ENCODE measurements at places on chromosomes 7 and 10.
A peak's percentile ranks its signal among the peaks of the same experiment; 100 is the strongest.

DNA sequence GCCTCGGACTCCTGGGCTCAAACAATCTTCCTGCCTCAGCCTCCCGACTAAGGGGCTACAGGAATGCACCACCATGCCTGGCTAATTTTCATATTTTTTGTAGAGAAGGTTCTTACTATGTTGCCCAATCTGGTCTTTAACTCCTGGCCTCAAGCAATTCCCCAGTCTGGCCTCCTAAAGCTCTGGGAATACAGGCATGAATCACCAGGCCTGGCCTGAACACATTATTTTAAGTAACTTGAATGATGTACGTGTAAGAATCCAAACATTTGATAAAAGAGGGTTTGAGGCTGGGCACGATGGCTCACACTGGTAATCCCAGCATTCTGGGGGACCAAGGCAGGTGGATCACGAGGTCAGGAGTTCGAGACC lies 13.0 kb upstream of the BAMBI start:
- no peak for DNase-seq

DNA sequence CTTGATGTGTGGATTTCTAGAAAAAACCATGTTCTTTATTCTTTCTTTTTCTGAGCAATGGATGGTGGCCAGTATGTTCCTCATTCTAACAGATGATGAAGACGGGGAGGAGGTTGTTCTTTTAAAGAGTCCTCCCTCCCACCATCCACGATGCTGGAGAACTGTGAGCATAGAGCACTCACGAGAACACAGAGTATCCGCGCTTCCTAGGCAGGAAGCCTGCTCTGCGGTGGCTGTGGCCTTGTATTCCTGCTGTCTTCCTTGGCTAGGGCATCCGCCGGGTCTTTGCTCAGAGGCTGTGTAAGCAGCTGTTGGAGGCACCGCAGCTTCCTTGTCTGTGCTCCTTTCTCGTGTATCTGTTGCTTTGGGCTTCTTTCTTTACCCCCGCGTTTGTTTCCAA lies 214.2 kb downstream of the CCDC3 start:
- DNase-seq, result no peak

GRCh38 chr10:52785418-52785817 lies 12.8 kb upstream of the MBL2 start:
- no peak for DNase-seq

DNA sequence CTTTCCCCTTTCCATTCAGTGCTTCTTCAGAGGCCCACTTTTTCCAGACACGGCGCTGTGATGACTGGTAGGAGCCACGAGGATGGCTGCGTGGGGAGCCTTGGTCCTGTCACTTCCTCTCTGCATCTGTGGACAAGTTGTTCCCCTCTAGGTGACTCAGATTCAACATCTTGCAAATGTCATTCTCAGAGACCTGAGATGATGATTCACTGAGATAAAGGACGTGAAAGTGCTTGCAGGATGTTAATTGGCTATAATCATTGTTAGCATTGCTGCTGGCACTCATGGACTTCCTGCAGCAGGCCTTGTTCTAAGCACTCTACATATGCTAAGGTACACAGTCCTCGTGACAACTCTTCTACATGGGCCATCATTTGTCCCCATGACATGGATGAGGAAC lies 489.8 kb upstream of the ZMIZ1 start:
- no peak for DNase-seq

DNA sequence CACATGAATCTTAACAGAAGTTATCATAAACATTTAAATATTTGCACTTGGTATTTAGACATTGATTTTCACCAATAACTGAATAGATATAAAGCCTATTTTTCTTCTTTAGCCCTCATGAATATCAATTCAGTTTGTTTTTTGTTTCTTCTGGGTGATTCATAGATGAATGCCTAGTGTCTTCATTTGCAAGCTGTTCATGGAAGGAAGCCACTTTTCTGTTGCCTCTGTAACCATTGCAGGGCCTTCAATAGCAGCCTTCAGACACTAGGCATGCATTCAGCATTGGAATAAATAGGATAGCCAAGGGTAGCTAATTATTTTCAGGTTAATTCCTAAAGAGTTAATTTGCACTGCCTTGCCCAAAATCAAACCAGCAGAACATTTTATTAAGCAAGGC lies 375.3 kb downstream of the DPP6 start:
- no peak for DNase-seq

DNA sequence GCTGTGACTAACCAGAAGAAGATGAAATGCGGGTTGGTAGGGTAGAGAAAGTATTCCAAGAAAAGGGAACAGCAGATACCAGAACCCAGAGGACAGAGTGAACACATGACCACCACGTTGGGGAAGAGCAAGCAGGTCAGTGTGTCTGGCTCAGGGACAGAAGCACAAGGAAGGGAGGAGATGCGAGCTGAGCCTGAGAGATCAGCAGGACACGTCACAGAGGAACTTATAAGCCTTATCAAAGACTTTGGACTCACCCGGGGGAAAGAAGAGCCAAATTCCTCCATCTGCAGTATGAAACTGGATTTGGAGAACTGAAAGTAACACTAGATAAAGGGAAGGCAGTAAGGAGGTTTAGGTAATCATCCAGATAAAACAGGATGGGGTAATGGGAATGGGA lies 232.1 kb upstream of the NPVF start:
- no peak for DNase-seq

- no peak for DNase-seq
Measured at GRCh38 chr7:19133886-19134285, 11.3 kb downstream of the FERD3L start.

- DNase-seq, result peak; percentile 41
Measured at GRCh38 chr10:107442035-107442505, 277.6 kb upstream of the SORCS1 start.

DNA sequence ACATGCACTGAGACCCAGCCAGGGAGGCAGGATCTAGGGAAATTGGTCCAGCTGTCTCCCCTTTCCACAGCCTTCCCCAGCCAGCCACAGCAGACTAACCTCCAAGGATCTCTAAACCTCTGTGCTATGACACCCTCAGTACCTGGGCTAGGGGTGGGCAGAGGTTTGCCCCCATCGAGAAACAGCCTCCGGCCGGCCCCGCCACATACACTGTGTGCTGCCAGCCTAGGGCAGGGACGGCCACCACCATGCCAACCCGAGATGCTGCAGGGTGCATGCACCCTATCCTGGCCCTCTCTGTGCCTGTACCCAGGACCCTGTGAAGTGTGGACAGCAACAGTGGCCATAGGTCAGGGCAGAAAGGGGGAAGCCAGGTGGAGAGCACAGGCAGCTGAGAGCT lies 58.1 kb downstream of the PARP12 start:
- no peak for DNase-seq

DNA sequence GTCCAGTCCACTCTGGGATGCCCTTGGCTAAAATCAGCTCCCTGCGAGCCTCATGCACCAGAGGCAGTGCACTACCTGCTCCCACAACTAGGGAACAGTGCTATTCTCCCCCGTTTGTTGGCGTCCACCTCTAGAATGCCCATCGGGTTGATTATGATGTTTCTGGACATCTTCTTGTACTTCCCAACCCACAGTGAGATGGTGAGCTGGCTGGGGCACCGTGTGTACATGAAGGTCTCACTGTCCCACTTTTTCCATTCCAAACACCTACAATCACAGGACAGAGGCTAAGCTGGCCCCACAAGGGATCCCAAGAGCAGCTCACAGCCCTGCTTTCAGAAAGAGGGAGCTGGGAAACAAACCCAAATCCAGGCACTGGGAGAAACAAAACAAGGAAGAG lies 126.2 kb upstream of the ZNF92 start:
- no peak for DNase-seq

GRCh38 chr10:71840177-71840957 lies 10.7 kb downstream of the PSAP start:
- DNase-seq, result peak; percentile 90

- DNase-seq, result no peak
Measured at GRCh38 chr10:99981581-99982199, 28.1 kb downstream of the DNMBP start.

GRCh38 chr7:7321681-7322080 lies 139.3 kb downstream of the C1GALT1 start:
- DNase-seq, result no peak

GRCh38 chr7:112086496-112087254 lies 119.5 kb downstream of the DOCK4 start:
- DNase-seq, result no peak

DNA sequence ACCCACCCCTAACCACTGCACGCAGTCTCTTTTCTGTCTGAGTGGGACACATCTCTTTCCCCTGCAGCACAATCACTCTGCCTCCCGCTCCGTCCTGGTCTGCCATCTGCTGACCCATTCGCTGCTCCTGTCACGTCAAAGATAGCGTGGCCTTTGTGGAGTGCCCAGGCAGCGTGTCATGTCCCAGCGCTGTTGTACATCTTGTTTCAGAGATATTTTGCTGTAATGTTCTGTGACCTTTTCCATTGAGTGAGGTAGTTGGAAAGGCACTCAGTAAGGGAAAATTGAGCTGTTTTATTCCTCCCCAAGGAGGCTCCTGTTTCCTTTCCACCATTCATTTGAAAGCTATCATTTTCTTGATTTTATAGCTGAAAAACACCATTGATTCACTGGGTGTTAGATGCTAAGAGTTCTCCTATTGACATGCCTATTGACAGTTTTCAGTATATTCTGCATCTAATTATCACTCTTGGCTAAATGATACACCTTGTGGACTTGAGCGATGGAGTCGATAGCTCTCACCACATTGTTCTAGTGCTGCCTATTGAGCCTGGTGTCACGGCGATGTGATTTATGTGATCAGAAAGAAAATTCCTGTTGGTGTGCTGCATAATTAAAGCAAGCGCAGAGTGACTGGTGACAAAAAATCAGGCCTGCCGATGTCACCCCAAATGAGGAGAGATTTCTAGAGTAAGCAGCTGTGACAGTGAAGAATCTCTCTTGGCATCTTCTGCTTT lies 372.6 kb downstream of the LRMDA start:
- no peak for DNase-seq

DNA sequence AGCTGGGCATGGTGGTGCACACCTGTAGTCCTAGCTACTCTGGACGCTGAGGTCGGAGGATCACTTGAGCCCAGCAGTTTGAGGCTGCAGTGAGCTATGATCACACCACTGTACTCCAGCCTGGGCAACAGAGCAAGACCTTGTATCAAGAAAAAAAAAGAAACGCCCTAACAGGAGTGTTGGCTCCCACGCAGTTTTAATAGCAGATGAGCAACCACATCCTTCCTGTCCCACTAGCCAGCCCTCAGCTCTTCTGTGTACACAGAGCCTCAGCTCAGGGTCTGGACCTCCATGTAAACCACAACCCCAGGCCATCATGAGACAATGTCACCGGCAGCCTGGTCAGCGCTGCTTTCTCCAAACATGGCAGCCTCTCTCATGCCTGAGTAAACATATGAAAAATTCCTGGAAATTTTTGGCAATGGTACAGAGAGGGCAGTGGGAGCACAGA lies 108.2 kb downstream of the PIP4K2A start:
- no peak for DNase-seq

DNA sequence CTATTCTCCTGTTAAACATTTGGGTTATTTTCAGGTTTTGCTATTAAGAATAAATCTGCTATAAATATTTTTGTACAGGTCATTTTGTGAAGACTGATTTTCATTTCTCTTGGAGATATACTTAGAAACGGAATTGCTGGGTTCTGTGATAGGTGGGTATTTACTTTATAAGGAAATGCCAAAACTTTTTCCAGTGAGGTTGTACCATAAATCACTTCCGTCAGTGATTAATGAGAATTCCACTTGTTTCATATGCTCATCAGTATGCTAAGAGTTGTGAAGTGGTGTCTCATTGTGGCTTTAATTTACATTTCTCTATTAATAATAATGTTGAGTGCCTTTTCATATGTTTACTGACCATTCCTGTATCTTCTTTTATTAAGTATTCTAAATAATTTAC lies 84.0 kb upstream of the KLF14 start:
- no peak for DNase-seq

- peak; percentile 95 for DNase-seq
Measured at GRCh38 chr7:24741679-24742505, 15.4 kb downstream of the GSDME start.

- no peak for DNase-seq
Measured at GRCh38 chr7:106225856-106226255, 58.9 kb downstream of the NAMPT start.

DNA sequence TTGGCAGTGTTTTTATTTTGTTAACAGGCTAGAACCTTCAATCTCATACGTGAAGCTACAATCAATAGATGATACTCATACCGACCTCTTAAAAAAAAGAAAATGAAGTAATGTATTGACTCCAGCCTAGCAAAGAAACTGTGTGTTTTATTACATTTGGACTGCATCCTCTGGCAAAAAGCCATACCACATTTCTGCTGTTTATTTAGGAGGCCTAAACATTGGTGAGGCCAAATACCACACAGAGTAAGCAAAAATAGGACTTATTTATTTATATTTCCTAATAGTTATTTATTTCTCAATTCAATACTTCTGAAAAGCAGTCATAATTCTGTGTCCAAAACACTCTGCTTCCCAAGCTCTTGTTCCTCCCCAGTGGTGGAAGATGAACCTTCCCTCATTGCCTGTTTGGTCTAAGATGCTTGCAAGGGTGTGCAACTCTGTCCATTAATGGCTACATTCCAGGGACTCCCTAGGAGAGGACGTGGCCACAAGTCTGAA lies 398.8 kb upstream of the KLF6 start:
- DNase-seq, result peak; percentile 25

GRCh38 chr7:155793720-155794119 lies 18.5 kb downstream of the SHH start:
- DNase-seq, result no peak

DNA sequence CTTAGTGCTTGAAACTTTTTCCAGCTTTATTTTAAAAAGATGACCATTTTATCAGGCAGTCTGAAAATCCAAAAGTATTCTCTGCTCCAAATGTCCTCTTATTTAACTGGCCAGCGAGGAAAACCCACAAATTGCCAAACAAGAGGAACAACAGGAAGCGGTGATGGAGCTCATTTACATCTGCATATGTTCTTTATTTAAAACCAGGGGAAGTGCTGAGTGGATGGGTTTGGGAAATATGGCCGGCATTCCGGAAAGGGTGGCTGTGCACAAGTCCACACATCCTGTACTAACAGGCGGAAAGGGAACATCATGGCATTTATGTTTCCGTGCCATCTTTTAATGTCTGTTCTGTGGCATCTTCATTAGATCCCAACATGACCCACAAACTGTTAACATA lies 974.5 kb downstream of the LRMDA start:
- DNase-seq, result no peak

DNA sequence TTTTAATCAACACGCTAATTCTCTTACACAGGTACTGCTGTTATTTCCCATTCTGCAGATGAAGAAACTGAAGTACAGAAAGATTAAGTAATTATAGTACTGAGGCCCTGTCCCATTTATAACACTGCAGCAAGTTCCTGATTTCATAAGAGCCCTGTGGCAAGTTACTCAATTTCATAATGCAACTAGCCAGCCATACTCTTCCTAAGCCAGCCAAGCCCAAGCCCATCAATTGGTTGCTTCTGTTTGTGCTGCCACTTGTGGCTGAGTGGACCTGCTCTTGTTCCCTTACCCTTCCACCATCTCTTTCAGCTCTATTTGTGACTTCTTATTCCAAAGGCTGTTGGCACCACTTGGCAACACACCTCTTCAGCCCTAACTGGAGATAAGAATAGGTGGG lies 19.7 kb upstream of the PRPF18 start:
- DNase-seq, result no peak

GRCh38 chr10:84391326-84391725 lies 62.9 kb downstream of the CCSER2 start:
- no peak for DNase-seq

Measured in AG20443 (cell line).